ENCODE measurements at places on chromosomes 3 and 15.

- no peak for DNase-seq
Observed at GRCh38 chr3:107309312-107309711, 67.9 kb upstream of the CCDC54 start.

GRCh38 chr3:107450254-107450893 lies 72.4 kb upstream of the BBX start:
- no peak for DNase-seq

- no peak for DNase-seq
Observed at GRCh38 chr3:196927571-196928453, 14.5 kb downstream of the NCBP2 start.

DNA sequence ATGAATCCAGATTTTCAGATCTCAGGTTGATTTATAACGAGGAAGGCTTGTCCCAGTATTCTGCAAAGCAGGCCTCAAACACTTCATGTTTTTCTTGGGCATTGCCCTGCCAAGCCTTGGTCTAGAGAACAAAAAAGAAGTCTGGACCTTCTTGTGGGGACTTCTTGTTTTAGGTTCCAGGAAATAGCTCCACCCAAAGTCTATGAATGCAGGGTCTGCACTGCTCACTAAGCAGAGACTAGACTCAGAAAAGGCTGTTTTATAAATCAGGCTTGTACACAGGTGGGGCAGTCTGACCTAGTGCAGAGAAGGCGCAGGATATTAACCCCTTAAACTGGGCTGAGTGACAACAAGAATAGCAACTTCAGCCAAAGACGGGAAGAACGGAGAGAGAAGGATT lies 44.3 kb downstream of the GLB1 start:
- no peak for DNase-seq

DNA sequence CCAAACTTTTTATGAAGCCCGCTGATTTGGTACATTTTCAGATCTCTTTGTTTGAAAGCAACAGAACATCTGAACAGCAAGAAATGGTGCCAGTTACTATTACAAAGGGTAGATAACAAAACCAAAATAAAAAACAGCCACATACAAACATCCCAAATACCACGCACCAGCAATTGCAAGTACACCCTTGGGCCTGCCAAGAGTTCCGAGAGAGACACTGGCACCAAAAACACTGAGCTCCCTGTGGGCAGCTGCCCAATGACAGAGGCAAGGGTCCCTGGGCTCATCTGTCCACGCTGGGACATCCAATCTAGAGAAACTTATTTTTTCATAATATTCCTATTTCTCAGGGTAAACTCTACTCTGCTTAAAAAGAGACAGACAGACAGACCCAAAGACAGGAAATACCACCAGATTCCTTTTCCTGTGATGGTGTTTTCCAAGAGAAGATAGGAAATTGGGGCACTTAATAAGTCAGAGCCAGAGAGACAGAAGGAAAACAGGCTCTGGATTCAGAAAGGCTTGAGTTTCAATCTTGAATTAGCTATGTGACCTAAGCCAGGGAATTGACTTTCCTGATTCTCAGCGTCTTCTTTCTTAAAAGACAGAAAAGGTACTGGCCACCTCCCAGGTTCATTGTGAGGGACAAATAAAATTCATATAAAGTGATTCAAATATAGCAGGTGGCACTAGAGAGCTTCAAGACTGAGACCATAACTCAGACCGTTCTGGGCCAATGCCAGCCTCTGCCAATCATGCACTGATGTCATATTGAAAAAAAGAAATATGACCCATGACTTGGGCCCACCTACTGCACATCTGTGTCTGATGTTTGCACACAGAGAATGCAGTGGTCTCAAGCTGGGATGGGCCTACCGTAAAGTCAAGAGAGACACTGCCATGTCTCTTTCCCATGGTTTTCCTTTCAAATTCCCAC lies 61.3 kb downstream of the FOXP1 start:
- no peak for DNase-seq

GRCh38 chr3:43774799-43775198 lies 84.1 kb downstream of the ABHD5 start:
- DNase-seq: no peak

- DNase-seq: no peak
Observed at GRCh38 chr15:47266566-47266965, 450.7 kb upstream of the SEMA6D start.

DNA sequence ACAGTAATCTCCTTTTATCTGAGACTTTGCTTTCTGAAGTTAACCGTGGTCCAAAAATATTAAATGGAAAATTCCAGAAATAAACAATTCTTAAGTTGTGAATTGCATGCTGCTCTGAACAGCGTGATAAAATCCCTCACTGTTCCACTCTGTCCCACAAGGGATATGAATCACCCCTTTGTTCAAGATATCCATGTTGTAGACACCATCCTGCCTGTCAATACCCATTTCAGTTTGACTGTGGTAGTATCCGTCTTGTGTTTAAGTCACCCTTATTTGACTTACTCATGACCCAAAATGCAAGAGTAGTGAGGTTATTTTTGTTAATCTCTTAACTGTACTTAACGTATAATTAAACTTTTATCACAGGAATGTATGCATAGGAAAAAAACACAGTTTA lies 435.0 kb downstream of the SHQ1 start:
- DNase-seq: no peak

DNA sequence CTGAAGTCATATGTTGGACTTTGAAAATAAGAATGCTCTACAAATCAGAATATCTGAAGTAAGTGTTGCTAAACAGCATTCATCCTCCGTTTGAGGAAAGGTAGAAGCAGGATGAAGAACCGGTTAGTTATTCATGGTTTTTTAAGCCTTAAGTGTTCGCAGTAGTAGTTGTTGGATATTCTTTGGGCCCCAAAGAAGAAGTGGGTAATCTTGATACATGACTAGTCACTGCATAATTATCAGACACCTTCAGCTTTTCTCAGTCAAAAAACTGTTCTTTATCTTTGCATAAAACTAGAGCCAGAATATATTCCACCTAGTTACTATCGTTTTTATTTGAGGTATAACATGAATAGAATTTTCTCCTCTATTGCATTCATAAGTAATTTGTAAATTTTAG lies 13.8 kb downstream of the RAB5A start:
- DNase-seq: no peak

DNA sequence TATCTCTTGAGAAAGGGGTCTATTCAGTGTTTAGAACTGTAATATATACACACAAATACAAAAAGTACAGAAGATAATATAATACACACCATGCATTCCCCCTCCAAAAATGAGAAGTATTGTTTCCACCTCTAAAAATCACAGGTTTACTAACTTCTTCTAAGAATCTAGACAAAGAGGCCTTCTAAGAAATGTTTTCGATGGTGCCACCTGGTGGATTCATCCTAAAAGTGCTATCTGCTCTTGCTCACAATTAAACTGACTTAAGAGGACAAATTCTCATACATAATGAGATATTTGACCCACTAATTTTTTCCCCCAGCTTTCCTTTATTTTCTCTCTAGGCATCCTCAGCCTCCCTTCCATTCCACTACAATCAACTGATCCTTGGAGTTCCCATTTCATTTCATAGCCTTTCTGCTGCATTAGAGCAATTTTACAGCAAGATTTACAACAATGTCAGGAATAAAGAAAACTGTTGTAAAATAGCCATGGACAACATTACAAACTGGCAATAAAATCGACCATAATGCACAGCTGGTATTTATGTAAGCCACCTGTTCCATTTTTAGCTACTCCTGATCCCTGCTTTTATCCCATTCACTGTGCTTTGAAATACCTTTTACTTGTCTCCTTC lies 124.6 kb downstream of the ARRDC4 start:
- no peak for DNase-seq

DNA sequence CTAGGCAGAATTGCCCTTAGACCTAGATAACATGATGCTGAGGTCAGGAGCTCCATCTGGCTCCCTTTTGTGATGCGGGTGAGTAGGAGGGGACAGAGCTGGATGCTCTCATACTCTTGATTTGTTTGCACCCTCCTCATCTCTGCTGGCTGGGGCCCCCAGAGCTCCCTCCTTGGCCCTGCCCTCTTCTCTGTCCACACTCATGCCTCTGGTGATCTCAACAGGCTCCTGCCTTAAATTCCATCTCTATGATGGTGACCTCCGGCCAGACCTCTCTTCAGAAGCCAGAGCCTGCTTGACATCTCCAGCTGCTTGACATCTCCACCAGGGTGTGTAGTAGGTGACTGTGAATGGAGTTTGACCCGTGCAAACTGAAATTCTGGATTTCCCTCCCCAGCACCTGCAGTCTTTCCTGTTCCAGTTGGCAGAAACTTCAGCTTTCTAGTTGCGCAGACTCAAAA lies 4.3 kb upstream of the FGD5 start:
- DNase-seq: no peak

DNA sequence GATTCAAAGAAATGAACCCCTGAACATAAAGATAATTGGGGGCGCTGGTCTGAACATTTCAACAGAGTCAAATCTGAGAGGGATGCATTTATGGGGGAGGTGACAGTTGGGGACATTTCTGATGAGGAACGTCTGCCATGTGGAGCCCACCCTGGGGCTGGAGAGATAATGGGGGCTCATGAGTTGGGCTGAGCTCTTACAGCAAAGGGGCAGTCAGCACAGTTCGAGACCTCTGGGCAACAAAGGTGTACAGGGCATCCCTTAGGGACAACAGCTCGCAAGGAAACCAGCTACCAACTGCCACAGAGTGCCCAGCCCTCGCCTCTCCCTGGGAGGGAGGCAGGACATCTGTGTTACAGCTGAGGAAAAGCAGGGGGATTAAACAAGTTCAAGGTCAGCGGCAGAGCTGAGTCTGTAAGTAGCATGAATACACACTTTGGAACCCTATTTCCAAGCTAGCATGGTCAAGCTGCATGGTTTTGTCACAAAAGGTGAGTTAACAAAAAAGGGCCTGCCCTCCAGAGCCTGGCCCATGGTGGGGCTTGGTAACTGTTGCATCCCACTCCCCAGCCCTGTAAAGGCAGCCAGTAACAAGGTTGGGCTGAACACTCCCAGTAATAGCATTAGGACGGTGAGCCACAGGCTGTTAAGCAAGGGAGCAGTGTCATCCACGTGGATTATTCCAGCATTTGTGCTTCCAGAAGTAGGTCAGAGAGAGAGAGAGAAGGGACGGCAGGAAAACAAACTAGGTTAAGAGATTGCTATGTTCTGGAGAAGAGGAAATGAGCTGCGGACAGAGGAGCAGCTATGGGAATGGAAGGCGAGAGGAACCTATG lies 4.3 kb downstream of the GNB5 start:
- no peak for DNase-seq

- DNase-seq: no peak
Observed at GRCh38 chr3:44962621-44963393, 13.2 kb downstream of the ZDHHC3 start.
